ENCODE measurements at places on chromosomes 16 and 17.

DNA sequence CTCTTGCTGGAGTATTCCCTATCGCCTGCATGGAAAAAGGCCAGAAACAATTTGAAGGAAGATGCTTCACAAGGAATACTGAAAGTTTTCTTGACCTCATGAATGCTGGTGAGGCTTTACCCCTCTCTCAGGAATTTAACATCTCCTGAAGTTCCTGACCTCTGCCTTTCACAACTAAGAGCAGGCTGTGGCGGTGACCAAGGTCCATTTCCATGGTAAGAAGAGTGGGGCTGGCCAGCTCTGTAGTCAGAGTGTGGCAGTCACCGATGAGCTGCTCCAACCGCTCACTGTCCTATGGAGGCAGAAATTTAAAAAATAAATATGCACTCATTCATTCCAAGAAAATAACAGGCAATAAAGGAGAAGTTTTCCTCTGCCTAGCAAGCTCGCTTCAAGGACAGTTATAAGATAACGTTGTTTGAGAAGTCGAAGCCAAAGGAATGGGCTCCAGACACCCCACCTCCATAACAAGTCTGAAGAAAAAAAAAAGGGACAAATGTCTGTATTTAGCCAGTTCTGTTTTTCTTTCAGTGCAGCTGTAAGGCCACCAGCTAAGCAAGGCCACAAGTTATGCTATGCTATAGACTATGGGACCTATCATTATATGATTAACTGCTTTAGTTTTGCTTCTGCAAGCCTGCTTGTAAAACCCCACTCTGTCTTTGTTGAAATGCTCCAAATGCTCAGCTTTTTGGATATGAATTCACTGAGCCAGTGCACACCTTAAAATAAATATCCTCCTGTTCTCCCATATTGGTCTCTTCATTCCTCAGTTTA, 6.0 kb upstream of the CCL4L2 start:
- DNase-seq: no peak

GRCh38 chr17:17816831-17817551, 19.8 kb downstream of the SREBF1 start:
- DNase-seq: no peak

GRCh38 chr16:47056688-47057629, 83.5 kb upstream of the DNAJA2 start:
- DNase-seq: no peak

DNA sequence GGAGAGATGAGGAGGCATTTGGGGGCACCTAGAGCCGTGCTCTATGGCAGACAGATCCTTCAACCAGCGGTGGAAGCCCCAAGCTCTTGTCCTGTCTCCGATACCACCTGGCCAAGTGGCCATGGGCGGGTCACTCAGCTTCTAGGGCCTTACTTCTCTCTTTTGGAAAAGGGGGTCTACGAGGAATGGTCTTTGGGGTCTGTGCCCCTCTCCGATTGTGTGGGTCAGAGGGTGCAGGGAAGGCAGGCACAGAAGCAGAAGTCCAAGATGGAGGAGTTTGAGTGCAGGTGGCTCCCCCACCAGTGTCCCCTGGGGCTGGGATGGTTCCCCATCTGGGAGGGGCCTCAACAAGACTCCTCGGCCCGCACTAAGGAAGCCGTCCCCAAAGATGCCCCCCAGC, 116.7 kb downstream of the CCDC182 start:
- DNase-seq: no peak

- DNase-seq: no peak
Measured at GRCh38 chr17:20216154-20216815, 207.1 kb downstream of the SPECC1 start.

DNA sequence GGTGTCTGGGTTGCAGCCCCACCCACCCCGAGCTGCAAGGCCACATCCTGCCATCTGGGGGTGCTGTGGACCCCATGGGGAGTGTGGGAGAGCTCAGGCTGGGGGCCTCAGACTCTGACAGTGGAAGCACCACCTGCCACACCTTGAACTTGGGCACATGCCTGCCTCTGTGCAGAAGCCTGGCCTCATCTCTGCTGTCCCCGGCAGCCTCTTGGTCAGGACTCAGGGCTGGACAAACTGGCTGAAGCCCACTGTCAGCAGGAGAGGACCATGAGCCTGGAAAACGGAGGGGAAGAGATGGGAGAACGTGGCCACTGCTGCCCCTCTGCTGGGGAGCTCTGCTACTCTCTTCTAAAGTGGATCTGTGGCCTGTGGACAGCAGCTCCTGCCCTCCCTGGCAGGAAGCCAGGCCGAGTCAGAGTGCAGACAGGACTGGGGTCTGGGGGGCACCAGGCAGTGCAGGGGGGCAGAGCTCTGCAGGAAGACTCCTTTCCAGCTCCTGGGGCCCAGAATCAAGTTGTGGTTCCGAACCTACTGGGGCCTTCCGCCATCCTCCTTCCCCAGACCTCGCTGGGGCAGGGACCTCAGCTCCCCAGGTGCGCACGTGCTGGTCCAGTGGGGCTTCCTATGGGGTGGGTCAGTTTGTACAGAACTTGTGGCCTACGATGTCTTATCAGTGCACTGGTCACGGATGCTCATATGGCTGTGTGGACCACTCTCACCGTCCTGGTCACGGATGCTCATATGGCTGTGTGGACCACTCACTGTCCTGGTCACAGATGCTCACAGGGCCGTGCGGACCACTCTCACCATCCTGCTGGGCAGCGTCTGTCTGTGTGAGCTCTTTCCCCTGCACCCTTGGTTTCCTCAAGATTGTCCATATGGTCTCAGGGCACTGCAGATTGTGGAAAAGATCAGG, 207.7 kb downstream of the LAT start:
- no peak for DNase-seq

- no peak for DNase-seq
Measured at GRCh38 chr17:12388226-12388625, 277.5 kb upstream of the MYOCD start.

DNA sequence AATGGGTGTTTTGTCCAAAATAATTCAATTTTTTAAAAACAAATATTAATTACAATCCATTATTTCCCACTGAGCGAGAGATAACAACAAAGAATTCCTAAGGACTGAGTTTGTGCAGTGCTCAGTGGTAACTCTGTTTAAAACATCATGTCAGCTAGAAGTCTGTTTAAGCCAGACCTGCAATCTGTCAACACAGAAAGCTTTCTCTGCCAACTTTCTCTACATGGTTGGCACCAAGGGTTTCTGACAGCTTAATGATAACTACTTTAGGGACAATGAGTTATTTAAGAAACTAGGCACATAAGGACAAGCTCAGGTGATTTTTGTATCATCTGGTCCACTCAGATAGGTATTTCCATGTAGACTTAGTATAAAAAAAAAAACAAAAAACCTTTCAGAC, 81.8 kb downstream of the WDR59 start:
- no peak for DNase-seq

GRCh38 chr17:38584350-38584925, 21.3 kb downstream of the SRCIN1 start:
- DNase-seq: peak; percentile 39

DNA sequence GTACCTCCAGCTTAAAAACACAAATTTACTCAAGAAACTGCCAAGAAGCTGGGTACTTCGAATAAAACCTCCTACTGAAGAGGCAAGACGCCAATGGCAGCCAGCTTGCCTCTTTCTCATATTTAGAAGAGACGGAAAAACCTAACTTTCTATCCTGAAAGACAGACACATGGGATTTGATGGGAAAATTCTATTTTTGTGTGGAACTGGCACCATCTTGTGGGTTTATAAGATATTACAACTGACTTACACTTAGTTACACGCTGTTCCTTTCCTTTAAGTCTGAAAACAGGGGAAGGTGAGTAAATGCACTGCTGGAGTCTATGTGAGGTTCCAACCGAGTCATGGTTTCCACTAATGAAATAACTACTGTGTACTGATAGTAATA, 10.3 kb downstream of the ZNF18 start:
- no peak for DNase-seq

- DNase-seq: peak; percentile 69
Measured at GRCh38 chr17:45221081-45222013, at the start of gene FMNL1. Gene FMNL1 (plus strand): TSS chr17:45221885. CDS start chr17:45222125, 240 bp downstream.

DNA sequence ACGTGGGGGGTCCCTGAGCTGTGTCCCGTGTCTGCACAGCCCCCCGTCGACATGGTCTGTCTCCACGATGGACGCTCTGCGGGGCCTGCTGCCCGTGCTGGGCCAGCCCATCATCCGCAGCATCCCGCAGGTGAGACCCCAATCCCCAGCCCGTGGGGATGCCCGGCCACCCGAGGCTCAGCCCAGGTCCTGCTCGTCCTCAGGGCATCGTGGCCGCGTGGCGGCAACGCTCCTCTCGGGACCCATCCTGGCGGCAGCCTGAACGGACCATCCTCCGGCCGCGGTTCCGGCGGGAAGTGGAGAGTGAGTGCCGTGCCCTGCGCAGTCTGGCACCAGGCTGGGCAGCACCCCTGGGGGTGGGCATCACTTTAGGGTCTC, 4.9 kb downstream of the MSLN start:
- DNase-seq: no peak

- no peak for DNase-seq
Measured at GRCh38 chr16:58107228-58107627, 22.0 kb downstream of the CFAP20 start.

DNA sequence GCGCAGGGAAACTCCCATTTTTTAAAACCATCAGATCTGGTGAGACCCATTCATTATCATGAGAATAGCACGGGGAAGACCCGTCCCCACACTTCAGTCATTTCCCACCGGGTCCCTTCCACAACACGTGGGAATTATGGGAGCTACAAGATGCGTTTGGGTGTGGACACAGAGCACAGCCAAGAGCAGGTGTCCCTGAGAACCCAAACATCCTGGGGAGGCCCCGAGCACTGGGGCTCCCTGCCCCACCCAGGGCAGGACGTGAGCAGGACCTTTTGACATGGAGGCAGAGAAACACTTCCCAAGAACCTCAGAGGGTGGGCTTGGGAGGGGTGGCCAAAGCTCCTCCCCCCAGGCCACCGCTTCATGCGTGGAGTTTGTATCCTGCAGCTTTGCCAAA, 89.9 kb upstream of the DNAH17 start:
- no peak for DNase-seq

DNA sequence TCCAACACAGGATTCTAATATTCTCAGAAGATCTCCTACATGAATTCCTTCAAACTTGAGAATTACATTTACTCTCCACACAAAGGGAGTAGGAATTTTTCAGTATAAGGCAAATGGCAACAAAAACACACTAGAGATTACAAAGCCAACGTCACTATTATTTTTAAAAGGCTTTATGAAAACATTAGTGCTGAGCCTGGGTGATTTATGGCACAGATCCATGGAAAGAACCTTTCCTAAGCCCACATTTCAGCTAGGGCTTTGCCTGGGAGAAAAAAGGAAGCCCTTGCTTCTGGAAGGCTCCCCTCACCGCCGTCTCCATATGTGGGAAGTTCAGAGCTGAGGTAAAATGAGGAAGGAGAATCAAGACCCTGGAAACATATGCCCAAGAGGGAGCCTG, 499.4 kb upstream of the HSBP1 start:
- no peak for DNase-seq

DNA sequence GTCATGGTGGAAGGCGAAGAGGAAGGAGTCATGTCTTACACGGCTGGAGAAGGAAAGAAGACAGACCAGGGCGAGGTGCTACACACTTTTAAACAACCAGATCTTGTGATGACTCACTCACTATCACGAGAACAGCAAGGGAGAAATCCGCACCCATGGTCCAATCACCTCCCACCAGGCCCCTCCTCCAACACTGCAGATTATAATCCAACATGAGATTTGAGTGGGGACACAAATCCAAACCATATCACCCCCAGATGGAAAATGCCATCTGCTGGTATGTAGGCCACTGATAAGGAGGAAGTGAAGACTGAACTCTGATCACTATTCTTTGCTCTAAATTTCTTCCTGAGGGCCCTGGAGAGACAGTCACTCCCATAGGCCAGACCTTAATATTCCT, 7.5 kb upstream of the ITGAX start:
- DNase-seq: no peak

GRCh38 chr17:34451313-34451712, 88.3 kb upstream of the CCL1 start:
- DNase-seq: no peak

DNA sequence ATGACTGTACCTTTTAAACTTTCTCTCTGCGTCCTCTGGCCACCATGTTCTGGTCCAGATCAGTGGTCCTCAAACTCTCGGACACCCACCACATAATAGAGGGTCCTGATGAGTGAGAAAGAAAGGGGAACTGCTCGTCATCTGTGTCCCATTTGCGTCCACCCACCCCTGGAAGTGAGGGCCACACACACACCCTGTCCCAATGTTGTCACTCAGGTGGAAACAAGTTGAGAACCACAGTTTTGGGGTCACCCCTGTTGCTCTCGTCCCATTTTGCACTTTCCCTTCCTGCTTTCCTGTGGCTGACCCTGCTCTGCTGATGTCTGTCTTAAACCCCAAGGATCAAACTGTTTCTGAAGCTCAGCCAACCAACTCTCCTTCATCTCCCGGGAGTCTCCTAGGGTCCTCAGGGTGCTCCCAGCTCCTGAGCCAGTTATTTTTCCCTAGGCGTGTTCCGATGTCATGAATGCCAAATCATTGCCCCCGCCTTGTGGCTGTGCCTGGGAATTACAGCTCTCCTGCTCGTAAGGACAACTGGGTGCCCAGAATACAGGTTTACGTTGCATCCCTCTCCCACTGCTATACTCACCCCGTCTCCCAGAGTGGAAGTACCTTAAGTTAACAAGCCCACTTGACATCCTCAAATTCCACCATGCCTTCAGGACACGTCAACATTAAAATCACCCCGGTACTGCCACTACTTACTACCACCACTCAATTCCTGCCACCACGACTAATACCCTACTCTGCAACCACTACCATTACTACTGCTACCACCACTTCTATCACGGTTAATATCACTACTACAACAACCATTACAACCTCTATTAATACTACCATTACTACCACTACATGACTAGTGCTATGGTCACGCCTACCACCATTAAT, 26.0 kb upstream of the HNF1B start:
- peak; percentile 14 for DNase-seq

GRCh38 chr17:62714016-62714777, 86.7 kb downstream of the MRC2 start:
- no peak for DNase-seq

DNA sequence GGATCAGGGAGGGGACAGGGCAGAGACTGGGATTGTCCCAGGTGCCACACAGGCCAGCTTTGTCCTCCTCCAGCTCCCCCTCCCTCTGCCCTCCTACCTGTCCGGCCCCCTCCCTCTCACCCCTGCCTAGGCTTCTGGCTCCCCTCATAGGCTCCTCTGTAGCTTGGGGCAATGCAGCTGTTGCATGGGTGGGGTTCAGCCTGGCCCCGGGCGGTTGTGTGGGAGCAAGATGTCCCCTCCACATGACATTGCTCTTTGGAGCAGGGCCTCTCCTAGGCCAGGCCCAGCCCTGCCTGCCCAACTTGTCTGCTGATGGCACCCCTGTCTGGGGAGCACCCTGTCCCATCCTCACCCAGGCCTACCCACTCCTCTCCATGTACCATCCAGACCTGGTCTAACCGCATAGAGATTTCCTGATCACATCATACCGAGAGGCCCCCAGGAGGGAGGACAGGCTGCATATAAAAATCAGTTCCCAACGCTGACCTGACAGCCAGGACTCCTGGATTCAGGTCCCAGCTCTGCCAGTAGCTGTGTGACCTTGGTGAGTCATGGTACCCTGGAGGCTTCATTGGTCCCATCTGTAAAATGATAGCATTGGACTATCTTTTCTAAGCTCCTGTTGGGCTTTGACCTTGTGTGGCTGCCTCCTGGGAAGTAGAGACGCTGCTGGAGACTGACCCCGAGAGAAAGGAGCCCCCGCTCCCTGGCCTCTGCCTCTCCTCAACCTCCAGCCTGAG, 48.8 kb upstream of the DLX4 start:
- DNase-seq: no peak

GRCh38 chr16:84418056-84418849, 49.9 kb downstream of the ATP2C2 start:
- no peak for DNase-seq
